ENCODE measurements at places on chromosomes 2 and 18.

DNA sequence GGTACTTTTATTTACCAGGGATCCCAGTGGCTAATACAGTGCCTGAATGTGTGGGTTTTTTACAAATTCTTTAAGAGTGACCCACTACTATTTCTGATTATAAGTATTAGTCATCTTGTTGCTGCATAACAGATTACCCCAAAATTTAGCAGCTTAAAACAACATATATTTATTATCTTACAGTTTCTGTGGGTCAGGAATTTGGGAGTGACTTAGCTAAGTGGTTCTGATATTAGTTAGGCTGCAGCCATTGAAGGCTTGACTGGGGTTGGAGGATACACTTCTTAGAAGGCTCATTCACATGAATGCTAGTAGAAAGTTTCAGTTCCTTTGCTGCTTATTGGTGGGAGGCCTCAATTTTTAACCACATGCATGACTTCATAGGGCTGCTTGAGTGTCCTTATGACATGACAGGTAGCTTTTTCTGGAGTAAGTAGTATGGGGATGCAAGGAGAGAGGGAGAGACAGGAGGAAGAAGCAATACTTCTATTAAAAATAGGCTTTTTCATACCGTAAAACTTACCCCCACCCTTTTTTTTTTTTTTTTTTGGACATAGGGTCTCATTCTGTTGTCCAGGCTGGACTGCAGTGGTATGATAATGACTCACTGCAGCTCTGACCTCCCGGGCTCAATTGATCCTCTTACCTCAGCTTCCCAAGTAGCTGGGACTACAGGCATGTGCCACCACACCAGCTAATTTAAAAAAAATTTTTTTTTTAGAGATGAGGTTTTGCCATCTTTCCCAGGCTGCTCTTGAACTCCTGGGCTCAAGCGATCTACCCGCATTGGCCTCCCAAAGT is 13.3 kb upstream of the POLE4 start:
- DNase-seq: no peak
- no peaks in the 10 kb centered on the region for H3K27me3 ChIP-seq
- no peaks in the 10 kb centered on the region for H3K4me1 ChIP-seq

DNA sequence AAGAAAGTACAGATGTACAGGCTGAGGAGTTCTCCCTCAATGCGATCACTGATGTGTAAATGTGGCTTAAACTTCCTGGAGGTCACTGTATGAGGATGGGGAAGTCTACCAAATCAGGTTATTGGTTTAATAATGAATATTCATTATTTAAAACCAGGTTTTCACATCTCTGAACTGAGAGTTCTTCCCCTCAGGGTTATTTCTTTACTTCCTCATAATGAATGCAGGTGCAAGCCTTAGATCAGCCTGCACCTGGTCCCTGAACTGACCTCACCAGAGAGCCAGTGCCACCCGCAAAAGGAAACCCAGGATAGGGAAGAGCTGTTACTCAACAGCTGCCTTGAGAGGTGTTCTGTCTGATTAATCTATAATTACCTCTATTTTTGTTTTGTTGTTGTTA is 369.0 kb downstream of the EPHA4 start:
- no peak for DNase-seq
- H3K4me3 ChIP-seq: no peak overlapping the region
- no peaks in the 10 kb centered on the region for H3K4me1 ChIP-seq

DNA sequence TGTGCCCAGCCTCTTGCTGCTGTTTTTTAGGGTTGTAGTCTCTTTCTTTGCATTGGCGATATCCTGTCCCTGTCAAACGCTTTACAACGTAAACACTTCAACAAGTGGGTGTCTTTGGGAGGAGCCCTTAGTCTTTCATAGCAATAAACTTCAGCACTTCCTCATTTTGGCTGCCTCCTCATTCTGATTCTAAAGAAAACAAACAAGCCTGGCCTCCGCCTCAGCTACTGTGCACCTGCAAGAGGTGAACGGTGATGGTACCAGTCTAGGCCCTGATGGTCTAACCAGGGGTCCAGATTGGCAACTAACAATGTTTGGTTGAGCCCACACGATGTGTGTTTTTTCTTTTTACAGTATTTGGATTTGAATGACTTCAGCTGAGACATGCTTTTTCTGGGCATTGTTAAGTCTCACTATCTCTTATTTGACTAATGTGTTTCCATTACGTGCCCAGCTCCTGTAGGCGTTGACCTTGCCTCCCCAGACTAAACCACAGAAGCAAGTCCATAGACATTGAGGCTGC is 53.2 kb upstream of the CUL3 start:
- peak overlapping the region; percentile 89 for H3K27ac ChIP-seq
- H3K4me3 ChIP-seq: peak overlapping the region; percentile 26
- H3K36me3 ChIP-seq: no peaks in the 10 kb centered on the region
- H3K27me3 ChIP-seq: no peaks in the 10 kb centered on the region
- DNase-seq: peak; percentile 58
- H3K4me1 ChIP-seq: peaks cover 12% of the 10 kb centered on the region

DNA sequence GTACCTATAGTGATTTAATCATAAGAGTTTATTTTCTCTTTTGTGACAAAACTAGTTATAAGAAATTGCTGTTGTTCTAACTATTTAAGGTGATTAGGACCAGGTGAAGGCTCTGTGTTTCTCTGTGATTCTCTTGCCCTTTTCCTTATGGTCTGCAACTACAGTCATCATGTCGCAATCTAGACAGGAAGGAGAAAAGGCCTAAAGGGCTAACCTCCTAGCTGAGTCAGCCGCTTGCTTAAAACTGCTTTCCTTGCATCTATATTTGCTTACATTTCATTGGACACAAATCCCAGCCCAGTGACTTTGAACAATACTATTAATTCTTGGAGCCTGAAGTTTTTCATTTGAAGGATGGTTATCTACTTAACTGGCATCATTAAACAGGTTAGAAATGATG is 93.1 kb downstream of the PIK3C3 start:
- peaks cover 18% of the 10 kb centered on the region for H3K36me3 ChIP-seq
- H3K27me3 ChIP-seq: no peaks in the 10 kb centered on the region
- DNase-seq: no peak
- H3K4me1 ChIP-seq: peaks cover 8% of the 10 kb centered on the region

DNA sequence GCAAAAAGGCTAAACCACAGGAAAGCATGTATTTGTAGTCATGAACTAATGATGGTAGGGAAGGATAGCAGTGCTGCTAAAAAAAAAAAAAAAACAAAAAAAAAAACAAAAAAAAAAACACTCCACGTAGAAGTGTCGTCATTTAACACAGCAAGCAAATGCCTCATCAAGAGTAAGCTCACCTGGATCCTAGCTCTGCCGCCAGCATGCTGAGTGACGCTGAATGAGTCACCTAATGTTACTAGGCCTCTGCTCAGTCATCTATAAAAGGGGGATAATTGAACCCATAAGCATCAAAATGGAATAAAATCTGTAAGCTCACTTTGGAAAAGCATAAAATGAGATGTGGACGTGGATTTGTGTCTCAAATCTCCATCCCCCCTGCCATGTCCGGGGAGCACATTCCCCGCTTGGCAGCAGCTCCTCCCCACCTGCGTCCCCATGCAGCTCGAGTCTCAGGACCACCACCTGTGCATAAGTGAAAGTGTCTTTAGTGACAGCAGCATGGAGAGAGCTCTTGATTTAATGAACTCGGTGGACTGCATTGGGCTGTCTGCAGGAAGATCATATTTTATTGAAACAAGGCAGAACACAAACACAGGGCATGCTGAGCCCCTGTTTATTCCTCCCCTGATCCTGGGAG is 427.5 kb downstream of the LRATD1 start:
- DNase-seq: no peak
- H3K4me3 ChIP-seq: no peak overlapping the region
- no peaks in the 10 kb centered on the region for H3K4me1 ChIP-seq
- H3K27ac ChIP-seq: no peak overlapping the region
- no peaks in the 10 kb centered on the region for H3K36me3 ChIP-seq

DNA sequence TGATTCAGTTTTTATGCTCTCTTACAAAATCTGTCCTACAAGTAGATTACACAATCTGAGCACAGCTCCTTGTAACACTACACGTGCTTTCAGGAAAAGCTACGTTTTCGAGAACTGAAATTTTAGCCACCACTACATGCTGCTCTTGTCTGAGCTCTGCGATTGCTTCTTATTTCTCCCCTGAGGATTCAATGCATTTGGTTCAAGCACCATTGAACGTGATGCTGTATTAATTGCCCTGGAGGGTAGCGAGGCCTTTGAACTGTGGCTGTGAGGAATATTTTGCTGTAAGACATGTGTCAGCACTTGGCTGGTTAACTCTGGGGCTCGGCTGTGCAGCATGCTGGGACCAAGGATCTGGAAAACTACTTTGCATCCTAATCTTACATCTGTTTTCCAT is 405.8 kb downstream of the EPHA4 start:
- H3K27me3 ChIP-seq: no peaks in the 10 kb centered on the region
- H3K4me1 ChIP-seq: no peaks in the 10 kb centered on the region
- no peak overlapping the region for H3K4me3 ChIP-seq
- no peak overlapping the region for H3K27ac ChIP-seq
- no peaks in the 10 kb centered on the region for H3K36me3 ChIP-seq

- no peak overlapping the region for H3K27ac ChIP-seq
- H3K36me3 ChIP-seq: no peaks in the 10 kb centered on the region
- H3K4me3 ChIP-seq: no peak overlapping the region
- peaks cover 3% of the 10 kb centered on the region for H3K27me3 ChIP-seq
These were observed 251.6 kb upstream of the APCDD1 start for GRCh38 chr18:10202845-10203321.

DNA sequence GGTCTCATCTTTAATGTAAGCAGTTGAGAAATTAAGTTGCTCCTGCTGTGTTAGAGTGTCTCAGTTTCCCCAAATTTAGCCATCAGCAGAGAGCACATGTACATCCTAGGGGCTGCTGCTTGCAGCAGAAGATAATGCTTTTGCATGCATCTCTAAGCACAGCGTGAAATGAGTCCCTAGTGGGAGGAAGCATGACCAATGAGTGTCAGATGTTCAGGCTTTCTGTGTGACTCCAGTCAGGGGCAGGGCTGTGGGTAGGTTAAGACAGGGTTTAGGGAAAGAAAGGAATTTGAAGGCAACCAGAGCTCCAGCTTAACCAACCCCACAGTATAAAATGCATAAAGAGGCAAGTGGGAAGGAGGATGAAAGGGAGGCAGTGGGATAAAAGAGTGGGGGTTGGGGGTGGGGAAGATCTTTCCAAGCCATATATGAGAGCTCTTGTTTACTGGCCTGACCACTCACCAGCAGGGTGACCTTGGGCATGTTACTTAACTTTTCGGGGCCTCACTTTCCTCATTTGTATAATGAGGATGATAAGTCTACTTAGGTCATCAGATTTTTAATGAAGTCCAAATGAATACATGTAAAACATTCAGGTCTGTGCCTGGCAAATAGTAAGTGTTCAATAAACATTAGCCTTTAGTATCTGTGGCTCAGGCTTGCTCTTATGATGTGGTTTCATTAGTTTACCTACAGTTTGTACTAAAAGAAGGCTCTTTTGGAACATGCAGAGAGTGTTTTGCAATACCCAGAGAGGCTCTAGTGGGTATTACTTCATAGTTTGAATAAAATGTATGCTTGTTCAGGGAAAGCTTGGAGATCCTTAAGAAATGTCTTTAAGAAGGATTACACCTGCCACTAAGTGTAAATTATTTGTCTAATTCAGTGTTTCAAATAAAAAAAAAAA is 42.7 kb upstream of the PELI1 start:
- H3K36me3 ChIP-seq: no peaks in the 10 kb centered on the region
- H3K4me3 ChIP-seq: no peak overlapping the region
- no peak for DNase-seq
- peaks cover 5% of the 10 kb centered on the region for H3K27me3 ChIP-seq
- peaks cover 25% of the 10 kb centered on the region for H3K4me1 ChIP-seq

DNA sequence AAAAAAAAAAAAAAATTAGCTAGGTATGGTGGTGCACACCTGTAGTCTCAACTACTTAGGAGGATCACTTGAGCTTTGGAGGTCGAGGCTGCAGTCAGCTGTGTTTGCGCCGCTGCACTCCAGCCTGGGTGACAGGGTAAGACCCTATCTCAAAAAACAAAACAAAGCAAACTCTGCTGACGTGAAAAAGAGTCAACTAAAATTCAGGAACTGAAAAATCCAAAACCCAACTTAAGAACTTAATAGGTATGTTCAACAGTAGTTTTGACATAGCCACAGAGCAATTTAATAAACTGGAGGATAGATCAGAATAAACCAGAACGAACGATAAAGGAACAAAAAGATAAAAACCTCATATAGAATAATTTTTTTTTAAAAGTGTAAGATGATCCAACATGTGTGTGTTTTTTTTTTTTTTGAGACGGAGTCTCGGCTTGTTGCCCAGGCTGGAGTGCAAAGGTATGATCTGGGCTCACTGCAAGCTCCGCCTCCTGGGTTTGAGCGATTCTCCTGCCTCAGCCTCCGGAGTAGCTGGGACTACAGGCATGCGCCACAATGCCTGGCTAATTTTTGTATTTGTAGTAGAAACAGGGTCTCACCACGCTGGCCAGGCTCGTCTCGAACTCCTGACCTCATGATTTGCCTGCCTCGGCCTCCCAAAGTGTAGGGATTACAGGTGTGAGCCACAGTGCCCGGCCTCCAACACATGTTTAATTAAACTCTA is 4.3 kb upstream of the ZNF236 start:
- peaks cover 23% of the 10 kb centered on the region for H3K4me1 ChIP-seq
- peaks cover 13% of the 10 kb centered on the region for H3K36me3 ChIP-seq
- H3K27ac ChIP-seq: no peak overlapping the region
- no peak overlapping the region for H3K4me3 ChIP-seq

All from activated naive CD4-positive, alpha-beta T cell treated with anti-CD3 and anti-CD28 coated beads for 36 hours (primary cell).